Left cardiac atrium (tissue), 4 donors: ENCODE measurements at places on chromosomes 5 and 9. TPM values are rescaled to one million over a fixed set of nuclear protein-coding genes. Genes with fewer than 3 reads are reported as not detected.

The NPM1 gene
- 286 TPM for total RNA-seq

The IL17B gene
- 0.44 TPM for total RNA-seq

The CXCL14 gene
- 11.2 TPM for total RNA-seq

The TSLP gene
- total RNA-seq = 2.8 TPM

The SLC36A2 gene
- 0.29 TPM for total RNA-seq

The MAT2B gene
- 53.0 TPM for total RNA-seq

The CHSY3 gene
- total RNA-seq = 1.9 TPM

The NIPAL4 gene
- 1.8 TPM for total RNA-seq

The ANKDD1B gene
- total RNA-seq = not detected

The PCDHGA3 gene
- 5.8 TPM for total RNA-seq

The SLC6A3 gene
- not detected for total RNA-seq

The FCHSD1 gene
- 6.1 TPM for total RNA-seq

The OGN gene
- total RNA-seq = 25.6 TPM
